ENCODE measurements at places on chromosomes 12 and 14. TPM values are rescaled to one million over a fixed set of nuclear protein-coding genes. Genes with fewer than 3 reads are reported as not detected.

Gene MUCL1
- total RNA-seq: not detected

Gene OTOGL
- 0.47 TPM for total RNA-seq

Gene TRHDE
- 18.6 TPM for total RNA-seq

Gene MLXIP
- 67.6 TPM for total RNA-seq

Gene LRRC10
- total RNA-seq: not detected

Gene TAS2R50
- total RNA-seq: 2.0 TPM

Gene SLC25A21
- 1.4 TPM for total RNA-seq

Gene TBK1
- total RNA-seq: 21.7 TPM
